T-cell (primary cell): ENCODE measurements at places on chromosomes 2 and 18. TPM values are rescaled to one million over a fixed set of nuclear protein-coding genes. Genes with fewer than 3 reads are reported as not detected.

ALPI gene
- total RNA-seq, result not detected

KCNJ13 gene
- not detected for total RNA-seq

VSNL1 gene
- total RNA-seq, result not detected

INHA gene
- not detected for total RNA-seq

EPC2 gene
- total RNA-seq, result 54.3 TPM

DNA sequence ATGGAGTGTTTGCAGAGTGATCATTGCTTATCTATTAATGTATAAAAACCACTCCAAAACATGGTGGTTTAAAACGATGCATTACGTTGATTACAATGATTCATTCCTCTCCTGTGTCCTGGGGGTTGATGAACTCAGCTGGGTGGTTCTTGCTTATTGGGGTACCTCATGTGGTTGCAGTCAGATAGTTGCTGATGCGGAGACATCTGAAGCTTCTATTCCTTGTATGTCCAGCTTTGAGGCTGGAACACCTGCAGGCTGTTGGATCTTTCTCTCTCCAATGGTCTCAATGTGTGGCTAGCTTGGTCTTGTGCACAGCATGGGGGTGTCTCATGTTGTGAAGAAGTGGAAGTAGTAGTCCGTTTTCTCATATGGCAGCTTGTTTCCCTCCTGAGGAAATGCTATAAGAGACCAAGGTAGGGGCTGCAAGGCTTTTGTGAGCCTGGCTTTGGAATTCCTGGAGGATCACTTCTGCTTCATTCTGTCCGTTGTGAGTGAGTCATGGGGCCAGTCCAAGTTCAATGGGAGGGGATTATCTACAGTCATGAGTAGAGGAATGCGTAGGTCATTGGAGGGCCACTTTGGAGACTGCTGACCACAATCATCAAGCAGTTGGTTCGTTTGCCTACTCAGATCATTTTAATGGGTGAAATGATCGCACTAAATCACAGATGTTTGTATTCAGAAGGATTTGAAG is 601.0 kb downstream of the SLC4A3 start:
- DNase-seq, result no peak

DNA sequence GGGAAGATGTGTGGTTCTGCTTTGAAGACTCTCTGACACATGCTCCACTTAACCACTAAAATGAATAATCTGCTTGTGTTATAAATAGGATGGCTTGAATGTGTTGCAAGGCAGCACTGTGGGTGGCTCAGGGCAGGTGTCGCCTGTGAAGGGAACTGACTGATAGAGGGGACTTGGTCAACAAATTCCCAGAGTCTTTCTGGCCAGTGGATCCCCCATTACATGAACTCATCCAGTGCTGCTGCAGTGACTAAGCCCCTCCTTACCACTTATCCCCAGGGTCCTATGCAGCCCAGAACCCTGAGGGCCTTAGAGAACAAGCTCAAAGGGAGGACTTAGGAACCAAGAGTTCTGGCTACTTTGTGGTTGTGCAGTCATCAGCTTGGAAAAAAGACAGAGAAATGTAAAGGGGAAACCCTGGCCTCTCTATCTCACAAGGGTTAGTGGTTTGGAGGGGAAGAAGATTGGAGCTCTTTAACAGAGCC is 226.2 kb upstream of the TNP1 start:
- no peak for DNase-seq

DNA sequence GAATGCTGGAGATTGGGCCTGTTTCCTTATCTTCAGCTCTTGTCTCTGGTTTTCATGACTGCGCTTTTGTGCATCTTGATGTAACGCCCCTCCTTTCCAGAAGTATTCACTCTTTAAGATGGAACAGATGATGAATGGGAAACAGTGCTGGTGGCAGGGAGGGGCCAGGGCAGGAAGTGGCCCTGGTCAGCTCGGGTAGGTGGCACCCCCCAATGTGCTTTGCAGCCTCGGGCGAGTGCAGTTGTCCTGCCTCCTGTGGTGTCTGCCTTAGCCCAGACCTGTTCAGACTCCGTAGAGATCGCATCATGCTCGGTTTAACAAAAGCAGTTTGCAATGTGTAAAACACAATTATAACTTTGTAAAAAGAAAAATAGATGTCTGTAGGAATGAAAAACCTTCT is 17.0 kb upstream of the MGAT4A start:
- no peak for DNase-seq

DNA sequence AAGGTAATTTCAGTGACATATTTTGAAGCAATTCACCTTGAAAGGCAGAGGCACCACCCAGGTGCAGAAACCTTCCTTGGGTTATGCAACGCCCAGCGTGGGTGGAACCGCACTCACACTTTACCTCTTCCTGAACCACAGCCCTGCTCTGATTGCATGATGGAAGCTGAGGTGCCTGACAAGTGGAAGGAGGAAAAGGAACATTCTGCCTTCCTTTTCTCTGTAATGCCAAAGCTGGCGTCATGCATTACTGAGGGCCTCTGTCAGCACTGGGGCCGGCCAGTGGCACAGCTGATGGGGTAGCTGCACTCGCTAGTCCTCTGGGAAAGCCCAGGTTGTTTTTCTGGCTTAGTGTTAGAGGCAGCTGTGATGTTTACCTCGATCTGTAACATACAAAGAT is 266.5 kb downstream of the NEDD4L start:
- peak; percentile 48 for DNase-seq

DNA sequence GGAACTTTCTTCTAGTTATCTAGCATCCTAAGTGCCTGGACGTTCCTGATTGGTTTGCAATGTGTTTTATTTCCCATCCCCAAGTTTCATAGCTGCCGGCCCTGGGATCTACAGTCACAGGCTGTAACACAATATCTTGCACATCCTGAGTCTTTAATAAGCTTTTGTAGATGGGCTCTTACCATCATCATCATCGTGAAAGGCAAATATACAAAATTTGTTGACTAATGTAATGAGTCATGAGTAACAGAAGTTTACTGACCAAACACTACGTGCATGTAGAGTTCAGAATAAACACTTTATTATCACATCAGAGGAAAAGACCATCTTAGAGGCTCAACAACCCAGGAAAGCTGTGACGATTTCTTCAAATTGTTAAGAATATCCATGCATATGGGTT is 8.1 kb upstream of the TYMS start:
- no peak for DNase-seq

- DNase-seq, result no peak
These were observed 66.3 kb upstream of the SCG2 start for GRCh38 chr2:223668302-223668998.

- no peak for DNase-seq
These were observed 20.5 kb downstream of the GREB1 start for GRCh38 chr2:11554399-11554716.
